ENCODE measurements at places on chromosomes 3 and 15.

DNA sequence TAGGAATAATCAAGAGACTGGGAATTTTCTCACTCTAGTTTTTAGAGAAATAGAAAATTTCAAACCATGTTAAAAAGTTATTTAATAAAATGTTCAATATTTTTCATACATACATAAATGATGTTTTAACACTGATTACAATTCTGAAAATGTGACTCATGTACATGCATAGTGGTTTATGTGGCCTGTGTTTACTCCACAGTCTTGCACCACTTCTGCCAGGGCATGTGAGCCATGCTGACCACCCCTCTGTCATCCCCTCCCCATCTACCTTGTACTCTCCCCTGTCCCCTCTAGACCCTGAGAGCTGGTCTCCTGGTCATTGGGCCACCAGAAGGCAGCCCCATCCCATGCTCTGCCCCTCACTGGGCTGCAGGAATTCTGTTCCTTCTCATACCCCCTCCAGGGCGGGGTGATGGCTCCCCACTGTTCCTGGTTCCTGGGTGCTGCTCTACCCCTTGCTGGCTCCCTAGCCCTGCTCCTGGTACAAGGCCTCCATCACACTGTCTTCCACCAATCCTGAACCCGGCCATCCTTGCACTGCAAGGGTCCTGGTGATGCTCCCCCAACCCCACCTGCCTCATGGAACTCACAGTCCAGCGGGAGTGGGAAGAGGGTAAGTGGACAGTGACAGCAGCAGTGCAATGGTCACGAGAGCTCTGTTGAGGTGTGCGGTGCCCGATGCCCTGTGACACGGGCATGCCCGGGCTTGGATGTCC is 24.2 kb upstream of the SLC41A3 start:
- DNase-seq: peak; percentile 7

DNA sequence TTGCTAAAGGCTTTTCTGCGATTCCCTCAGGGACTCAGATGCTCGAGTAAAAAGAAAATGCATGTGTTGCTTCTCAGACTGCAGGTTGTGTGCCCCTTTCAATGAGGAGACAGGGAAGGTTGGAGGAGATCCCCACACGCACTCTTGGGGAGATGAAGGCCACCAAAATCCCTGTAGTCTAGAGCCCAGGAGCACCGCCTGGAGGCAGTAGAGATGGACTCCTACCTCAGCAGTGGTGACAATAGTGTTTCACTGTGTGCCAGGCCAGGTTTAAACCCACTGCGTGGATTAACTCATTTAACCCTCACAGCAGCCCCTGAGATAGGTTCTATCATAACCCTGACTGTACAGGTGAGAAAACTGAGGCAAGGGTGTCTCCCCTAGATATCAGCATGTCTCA is 15.2 kb downstream of the MEGF11 start:
- DNase-seq: no peak

DNA sequence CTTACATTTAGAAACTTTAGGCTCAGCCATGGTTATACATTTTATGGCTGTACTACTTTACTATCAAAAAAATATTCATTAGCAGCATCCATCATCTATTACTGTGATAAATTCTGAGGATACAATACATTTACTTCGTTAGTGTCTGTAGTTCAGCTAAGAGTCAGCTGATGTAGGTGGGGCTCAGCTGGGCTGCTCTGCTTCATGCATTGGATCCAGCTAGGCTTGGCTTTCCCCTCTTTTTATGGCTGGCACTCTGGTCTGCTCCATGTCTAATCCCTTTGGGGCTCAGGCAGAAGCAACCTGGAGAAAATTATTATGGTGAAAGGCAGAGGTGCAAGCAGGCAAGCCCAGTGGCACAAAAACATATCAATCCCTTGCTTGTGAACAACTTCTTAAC is 930.1 kb upstream of the NR2F2 start:
- DNase-seq: no peak

DNA sequence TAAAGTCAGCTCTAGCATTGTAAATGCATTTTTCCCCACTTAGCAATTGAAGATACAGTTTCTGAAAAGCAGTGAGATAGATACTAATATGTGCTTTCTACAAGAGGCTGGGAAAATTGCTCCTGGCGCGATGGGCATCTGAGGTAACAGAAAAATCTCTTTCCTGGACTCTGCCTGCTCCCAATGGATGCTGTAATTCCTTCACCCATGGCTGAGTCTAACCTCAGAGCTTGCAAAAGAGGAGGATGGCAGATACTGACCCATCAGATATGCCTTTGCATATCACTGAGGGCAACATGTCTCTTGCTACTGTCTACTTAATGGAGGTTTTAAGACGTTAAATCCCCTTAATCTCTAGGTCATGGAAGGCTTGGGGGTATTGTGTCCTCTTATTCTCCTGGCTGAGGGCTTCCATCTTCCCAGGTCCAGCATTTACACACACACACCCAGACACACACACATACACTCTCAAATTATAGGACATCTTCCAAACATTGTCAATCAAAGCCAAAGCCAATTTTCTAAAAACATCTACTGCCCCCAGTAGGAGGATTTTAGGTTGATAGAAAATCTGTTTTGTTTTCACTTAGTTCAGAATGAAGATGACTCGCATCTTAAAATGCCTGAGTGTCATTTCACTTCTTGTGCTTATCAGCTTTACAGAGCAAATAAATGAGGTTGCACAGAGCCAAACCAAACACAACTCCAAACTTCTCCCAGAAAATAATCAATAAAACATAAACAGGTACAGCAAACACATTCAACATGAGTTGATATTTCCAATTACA is 2.4 kb downstream of the TRPM1 start:
- no peak for DNase-seq

DNA sequence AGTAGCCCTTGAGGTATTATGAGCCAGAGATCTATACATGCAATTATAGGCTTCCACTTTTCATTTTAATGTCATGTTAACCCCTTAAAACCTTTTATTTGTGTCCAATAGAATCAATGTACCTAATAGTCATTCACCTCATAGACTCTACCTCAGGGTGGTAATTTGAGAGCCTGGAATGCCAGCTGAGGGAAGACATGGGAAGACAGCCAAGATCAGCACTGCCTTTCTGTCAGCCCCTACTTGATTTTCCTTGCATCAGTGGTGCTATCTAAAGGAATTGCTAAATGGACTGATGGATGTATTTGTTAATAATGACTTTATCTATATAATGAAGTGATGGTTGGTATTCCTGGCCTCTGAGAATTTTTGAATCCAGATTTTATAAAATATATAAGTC is 113.3 kb upstream of the GBE1 start:
- no peak for DNase-seq

GRCh38 chr3:194582196-194582905 is 50.9 kb downstream of the TMEM44 start:
- no peak for DNase-seq

- DNase-seq: no peak
These were observed 33.6 kb upstream of the LEKR1 start for GRCh38 chr3:156792536-156792935.

- no peak for DNase-seq
These were observed 32.1 kb downstream of the KY start for GRCh38 chr3:134618478-134619300.

- DNase-seq: no peak
These were observed 106.3 kb downstream of the SNRPN start for GRCh38 chr15:25060996-25061620.

- no peak for DNase-seq
These were observed 1.0 kb downstream of the RFX7 start for GRCh38 chr15:56242576-56243162.

DNA sequence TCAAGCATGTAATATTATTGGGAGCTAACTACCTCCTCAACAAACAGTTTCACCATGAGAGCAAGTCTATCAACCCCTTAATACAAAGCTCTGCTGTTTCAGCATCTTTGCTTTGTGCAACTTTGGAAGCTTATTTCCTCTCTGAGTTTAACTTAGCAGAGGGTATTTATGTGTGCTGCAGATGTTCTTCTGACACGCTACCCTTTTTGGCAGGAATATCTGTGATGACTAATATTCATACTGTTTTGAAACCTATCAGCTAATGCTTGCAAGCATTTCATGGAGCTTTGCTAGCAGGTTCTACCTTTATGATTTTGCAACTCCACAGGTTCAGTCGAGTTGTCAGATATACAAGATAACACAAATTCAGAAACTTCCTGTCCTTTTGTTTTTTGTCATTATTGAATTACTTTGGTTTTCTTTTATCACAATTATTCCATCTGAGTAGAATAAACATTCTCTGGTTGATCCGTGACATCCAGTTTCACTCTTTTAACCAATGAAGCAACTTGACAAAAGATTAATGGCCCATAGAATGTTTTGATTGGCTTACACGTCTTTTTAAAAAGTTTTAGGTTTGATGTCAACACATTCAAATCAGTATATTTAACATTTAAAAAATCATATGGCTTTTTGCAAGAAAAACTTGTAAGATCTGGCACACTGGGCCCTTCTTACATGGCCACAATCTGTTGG is 1.7 kb upstream of the SLC9A9 start:
- no peak for DNase-seq

GRCh38 chr15:29770796-29771195 is 51.5 kb downstream of the TJP1 start:
- no peak for DNase-seq

- DNase-seq: no peak
These were observed 117.4 kb downstream of the SUCNR1 start for GRCh38 chr3:151990696-151991376.

GRCh38 chr3:79973917-79974595 is 206.3 kb upstream of the ROBO1 start:
- DNase-seq: no peak

GRCh38 chr3:194730365-194730764 is 44.7 kb downstream of the FAM43A start:
- no peak for DNase-seq

DNA sequence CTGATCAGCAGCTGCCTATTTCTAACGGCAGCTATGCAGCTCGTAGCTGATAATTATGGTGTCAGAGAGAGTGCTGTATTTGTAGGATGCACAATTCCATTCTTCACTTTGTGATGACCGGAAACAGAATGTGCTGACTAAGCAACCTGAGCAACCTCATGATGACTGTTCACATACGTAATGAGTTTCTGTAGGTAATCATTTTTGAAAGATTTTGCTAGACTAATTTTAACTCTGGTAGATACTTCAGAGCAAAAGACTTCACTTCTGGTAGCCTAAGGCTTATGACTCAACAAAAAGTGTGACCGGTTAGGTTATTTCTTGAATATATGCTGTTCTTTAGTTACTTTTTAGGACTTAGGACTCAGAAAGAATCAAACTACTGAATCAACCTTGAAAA is 567.7 kb downstream of the NAALADL2 start:
- no peak for DNase-seq

DNA sequence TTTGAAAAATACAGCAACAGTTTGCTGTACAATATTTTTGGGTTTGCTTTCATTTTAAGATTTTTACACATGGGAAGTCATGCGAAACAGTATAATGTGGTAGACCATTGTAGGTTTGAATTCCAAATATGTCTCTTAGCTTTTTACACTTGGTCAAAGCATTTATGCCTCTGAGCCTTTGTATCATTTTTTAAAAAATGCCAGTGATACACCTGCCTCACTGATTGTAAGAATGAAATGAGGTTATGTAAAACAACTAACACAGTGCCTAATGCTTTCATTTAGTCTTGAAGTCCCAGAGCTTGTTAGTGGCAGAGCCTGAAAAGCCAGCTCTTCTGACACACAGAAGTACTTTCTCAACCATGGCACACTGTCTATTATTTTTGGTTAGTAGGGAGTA is 202.0 kb downstream of the UBE2E2 start:
- DNase-seq: no peak

GRCh38 chr3:180161770-180162169 is 125.0 kb upstream of the PEX5L start:
- DNase-seq: no peak

DNA sequence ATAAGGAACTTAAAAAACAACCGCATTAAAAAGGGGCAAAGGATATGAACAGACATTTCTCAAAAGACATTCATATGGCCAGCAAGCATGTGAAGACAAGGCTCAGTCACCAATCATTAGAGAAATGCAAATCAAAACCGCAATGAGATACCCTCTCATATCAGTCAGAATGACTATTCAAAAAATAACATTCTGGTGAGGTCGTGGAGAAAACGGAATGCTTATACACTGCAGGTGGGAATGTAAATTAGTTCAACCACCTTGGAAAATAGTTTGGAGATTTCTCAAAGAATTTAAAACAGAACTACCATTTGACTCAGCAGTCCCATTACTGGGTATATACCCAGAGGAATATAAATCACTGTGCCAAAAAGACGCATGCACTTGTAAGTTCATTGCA is 496.6 kb upstream of the SGO1 start:
- DNase-seq: no peak

DNA sequence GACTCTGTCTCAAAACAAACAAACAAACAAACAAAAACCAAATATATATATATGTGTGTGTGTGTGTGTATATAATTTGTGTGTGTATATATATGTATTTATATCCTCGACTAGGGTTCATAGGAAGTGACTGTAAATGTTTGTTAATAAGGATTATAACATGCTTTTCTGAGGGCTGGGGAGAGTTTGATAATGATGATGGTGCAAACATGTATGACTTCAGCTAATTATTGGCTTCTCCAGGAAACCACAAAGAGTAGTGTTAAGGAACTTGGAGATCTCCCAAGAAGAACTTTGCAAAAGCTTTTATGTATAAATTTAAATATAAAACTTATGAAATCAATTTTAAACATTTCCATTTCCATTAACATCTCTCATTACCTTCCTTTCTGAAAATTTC is 3.9 kb upstream of the OPA1 start:
- DNase-seq: no peak

GRCh38 chr15:27353856-27354255 is 382.9 kb downstream of the GABRG3 start:
- no peak for DNase-seq

- DNase-seq: no peak
These were observed 64.8 kb downstream of the ARIH1 start for GRCh38 chr15:72538931-72539330.

DNA sequence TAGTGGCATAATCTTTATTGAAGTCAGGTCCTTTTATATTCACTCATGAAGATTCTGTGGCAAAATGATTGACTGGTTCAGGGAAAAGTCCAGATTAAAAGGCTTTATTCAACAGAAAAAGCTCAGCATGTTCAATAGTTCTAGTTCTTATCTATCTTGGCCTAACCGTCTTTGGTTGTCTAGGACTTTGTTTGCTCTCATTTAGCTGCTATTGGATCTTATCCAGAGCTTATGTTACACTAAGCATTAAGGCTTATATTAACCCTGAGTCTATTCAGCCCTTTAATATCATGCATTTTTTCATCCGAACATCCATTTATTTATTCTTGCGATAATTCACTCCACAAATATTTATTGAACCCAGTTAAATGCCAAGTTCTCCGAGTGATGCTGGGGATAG is 601.0 kb upstream of the SGO1 start:
- no peak for DNase-seq

GRCh38 chr15:46420990-46421389 is 786.2 kb downstream of the SQOR start:
- DNase-seq: no peak

DNA sequence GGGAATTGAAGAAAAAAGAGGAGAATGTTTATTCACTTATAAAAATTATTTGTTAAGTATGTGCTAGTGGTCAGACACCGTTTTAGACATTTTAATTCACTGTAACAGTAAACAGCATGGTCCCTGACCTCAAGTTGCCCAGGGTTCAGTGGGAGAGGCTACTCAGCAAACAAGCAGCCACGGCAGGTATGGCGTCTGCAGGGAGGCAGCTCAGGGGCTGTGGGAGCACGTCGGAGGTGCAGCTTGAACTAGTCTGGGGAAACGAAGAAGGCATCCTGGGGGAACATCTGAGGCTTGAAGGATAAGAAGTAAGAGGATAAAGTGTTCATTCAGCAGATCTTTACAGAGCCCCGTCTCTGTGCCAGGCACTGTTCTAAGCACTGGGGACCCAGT is 66.0 kb downstream of the CRTC3 start:
- DNase-seq: no peak

- DNase-seq: no peak
These were observed 317 bp downstream of the ROBO2 start for GRCh38 chr3:77040216-77040615.

Measured in stimulated activated naive CD8-positive, alpha-beta T cell treated with anti-CD3 and anti-CD28 coated beads, Interleukin-15, amount 100 ng/mL, for 72 hours (primary cell).